NCI-H1436 treated with DMSO at 0.1 percent for 48 hours (cell line): ENCODE measurements at places on chromosomes 16 and 17.

- no peak for DNase-seq
Measured at GRCh38 chr16:81821436-81822128, 42.5 kb downstream of the PLCG2 start.

GRCh38 chr17:64423881-64424280, 25.0 kb upstream of the MILR1 start:
- DNase-seq: no peak

DNA sequence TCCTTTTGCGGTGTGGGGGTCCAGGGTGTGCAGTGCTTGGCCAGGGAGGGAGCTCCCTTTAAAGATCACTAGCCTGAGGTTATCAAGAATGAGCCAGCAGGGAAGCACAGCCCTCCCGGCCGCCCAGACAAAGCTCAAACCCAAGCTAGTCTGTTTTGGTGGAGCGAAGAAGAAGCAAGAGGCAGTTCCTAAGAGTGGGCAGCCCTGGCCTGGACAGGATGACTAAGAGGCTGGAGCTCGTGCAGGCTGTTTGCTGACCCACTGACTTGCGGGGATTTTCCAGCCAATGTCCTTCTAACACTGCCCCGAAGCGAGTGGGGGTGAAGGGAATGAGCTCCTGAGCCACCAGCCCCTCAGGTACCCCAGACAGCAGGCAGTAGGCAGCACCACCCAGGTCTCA, 134.4 kb downstream of the COPRS start:
- DNase-seq: no peak

DNA sequence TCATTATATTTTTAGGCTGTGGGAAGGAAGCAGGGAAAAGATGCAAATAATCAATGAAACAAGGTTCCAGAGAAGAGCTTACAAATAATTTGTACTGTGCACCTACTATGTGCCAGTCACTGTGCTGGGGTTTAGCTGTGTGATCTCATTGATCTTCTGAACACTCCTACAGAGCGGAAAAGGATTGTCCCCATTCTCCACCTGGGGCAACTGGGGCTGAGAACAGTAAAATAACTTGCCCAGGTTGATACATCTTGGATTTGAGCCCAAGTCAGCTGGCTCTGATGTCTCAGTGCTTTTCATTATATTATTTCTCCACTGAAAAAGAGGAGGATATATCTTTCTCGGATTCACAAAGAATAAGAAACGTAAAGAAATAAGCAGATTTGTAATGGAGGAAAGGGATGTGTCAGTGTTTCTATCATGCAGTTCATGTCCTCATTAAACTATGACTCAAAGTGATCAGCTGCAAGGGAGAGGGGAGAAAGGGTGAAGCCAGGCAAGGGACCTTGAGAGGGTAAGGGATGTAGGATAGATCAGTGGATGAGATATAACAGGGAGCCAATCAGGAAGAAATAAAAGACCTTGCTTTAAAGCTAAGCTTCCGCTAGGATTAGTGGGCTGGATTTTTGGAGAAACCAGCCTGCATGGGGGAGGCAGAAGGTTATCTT, 143.6 kb upstream of the NOL11 start:
- no peak for DNase-seq

- no peak for DNase-seq
Measured at GRCh38 chr16:2022723-2023091, 3.1 kb downstream of the NPW start.

DNA sequence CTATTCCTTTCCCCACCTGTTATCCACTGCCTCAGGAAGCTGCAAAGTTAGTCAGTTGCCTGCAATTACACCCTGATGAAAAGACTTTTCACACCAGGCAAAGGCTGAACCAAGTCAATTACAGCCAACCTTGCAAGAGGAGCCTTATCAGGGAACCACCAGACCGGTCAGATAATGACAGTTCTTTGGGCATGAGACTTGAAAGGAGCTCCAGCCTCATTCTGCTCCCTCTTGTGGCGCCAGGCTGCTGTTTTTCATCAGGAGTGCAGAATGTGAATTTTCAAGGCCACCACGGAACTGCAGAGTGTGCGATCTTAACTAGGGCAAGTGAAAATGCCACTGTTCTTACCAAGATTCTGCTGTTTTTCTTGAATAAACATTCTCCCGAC, 22.5 kb downstream of the DNAI2 start:
- DNase-seq: no peak
